ENCODE measurements at places on chromosomes 11 and 22.

DNA sequence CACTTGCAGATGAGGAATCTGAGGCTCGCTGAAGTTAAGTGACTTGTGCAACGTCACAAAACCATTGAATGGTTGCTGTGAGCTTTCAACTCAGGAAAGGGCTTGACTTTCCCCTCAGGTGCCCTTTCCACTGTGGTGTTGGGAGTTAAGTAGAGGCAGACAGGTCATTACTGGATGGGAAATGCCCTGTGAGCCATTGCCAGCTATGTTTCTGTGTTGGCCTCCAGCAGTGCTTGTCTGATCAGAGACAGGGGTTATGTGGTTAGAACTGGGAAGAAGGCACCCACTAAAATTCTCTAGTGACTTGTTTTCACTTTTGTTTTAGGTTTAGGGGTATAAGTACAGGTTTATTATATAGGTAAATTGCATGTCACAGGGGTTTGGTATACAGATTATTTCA lies 96.6 kb downstream of the FDX1 start:
- no peak for DNase-seq

DNA sequence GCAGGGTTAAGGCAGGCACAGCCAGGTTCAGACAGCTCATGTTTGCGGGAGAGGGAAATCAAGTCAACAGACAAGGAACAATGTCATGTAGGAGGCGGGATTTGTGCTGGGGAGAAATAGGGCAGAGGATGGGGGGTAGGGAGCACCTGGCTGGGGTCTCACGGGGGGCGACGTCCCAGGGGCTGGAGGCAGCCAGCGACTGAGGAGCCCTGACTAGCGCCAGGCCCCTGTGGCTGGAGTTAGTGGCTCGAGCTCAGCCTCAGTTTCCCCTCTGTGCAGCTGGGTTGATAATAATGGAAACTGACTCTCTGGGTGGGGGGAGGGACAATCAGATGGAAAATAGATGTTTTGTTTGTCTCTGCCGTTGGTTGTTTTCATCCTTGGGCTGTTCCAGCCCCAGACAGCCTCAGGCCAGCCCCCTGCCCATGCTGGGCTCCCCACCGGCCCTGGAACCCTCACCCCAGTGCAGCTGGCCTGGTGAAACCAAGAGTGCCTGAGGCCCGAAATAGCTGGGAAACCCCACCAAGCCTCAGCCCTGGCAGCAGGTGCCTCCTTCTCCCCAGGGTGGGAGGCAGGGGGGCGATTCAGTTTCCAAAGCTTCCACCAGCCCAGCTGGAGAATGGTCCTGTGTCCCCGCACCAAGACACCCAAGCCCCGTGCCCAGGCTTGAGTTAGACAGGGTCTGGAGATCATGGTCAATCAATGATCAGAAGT lies 44.1 kb downstream of the IGLL5 start:
- DNase-seq: no peak

DNA sequence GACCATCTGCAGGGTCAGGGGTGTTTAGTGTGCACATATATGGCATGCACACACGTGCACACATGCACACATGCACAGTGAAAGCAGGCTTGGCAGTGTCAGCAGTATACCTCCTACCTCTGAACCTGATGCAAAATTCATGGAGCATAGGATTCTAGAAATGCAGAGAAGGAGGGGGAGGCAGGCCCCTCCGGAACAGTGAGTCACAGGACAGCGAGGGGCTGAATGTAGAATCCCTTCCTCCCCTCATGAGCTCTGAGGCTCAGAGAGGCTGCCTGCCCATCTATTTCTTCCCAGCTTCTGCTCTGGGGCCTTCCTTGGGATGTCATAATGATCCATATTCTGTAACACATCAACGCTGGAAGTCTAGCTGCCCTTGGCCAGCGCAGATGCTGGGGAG lies 66.7 kb upstream of the NECTIN1 start:
- DNase-seq: no peak

DNA sequence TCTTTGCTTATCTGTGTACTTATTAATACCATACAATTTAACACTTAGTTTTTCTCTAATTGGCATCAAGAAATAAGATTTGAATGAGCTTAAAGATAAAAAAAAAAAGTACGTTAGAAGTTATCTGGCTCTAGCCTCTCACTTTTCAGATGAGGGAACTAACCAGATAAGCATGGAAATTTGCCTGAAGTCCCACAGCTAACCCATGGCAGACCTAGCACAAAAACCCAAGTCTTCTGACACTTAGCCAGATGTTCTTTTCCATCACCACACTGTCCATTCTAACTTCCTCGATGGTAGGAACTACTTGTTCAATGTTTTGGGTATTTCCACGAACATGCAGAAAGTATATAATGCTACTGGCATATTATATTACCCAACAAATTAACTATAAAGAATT lies 7.4 kb upstream of the SOX6 start:
- no peak for DNase-seq

GRCh38 chr11:2221591-2221990 lies 48.8 kb downstream of the ASCL2 start:
- no peak for DNase-seq

DNA sequence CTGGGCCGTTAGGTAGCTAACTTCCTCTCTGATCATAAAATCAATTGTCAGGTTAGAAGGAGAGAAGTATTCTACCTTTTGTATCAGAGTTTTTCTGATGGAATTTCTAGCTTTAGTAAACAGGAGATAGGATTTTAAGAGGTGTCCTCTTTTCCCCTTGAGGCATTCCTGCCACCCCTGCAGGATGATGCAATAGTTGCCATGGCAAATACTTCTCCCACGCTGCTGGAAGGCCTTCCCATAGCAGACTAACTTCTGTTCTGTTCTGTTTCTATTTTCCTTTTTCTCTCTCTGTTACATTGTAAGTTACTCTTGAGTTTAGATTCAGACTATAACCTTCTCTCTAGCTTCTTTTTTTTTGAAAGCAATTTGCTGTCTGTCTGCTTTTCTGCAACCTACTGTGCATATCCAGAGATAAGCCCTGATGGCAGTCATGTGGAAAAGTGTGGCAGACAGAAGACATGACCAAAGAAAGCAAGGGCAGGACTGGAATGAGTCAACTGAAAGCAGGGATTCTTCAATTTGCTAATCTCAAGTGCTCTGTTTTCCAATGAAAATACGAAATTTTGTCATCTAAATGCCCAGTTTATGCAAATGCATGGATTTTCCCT lies 679.1 kb downstream of the DLG2 start:
- no peak for DNase-seq

- no peak for DNase-seq
These were observed 15.0 kb downstream of the SIK3 start for GRCh38 chr11:117083011-117083935.

DNA sequence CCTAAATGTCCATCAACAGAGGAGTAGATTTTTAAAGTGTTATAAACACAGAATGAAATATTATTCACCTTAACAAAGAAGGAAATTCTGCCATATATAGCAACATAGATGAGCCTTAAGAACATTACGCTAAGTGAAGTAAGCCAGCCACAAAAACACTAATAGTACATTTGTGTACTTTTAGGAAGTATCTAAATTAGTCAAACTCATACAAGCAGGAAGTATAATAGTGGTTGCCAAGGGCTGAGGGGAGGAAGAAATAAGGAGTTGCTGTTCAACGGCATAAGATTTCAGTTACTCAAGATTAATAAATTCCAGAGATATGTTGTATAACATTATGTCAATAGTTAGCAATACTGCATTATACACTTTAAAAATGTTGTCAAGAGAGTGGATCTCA lies 181.7 kb upstream of the ZC3H12C start:
- no peak for DNase-seq

GRCh38 chr22:32864041-32864440 lies 62.5 kb downstream of the TIMP3 start:
- no peak for DNase-seq

DNA sequence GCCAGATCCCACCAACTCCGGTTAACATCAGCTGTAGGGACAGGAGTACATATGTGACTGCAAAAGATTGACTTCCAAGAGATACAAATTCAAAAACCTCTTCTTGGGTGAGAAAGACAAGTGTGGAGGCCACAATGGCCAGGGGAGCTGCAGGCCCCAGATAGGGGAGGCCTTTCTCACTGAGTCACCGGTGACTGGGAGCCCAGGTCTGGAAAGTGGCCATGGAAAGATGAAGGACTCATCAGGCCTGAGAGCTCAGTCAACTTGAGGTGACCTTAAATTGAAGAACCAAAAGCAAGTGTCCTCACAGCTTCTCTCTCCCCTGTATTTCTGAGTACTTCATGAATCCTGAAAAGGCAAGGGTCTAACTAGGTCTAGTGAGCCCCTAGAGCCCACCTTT lies 90.4 kb upstream of the CLPB start:
- DNase-seq: no peak

DNA sequence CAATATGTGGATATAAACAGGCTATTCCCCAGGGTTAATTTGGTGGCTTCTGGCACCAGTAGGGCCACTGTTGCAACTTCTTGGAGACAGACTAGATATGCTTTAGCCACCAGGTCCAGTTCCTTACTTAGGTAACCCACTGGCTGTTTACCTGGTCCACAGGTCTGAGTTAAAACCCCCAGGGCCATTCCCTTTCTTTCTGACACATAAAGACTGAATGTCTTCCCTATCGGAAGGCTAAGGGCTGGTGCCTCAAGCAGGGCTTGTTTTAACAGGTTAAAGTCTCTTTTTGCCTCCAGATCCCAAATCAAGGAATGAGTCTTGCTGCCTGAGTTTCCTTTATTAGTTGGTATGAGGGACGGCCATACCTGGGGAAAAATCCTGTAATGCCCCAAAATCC lies 1052.7 kb upstream of the CNTN5 start:
- DNase-seq: no peak

GRCh38 chr11:83938148-83938547 lies 652.0 kb upstream of the CCDC90B start:
- DNase-seq: no peak

- no peak for DNase-seq
These were observed 388.4 kb downstream of the SOX6 start for GRCh38 chr11:15967966-15968365.

GRCh38 chr11:15097411-15097810 lies 17.3 kb upstream of the INSC start:
- no peak for DNase-seq

All from AG09319 (cell line).